ENCODE measurements at places on chromosomes 7 and 10. TPM values are rescaled to one million over a fixed set of nuclear protein-coding genes. Genes with fewer than 3 reads are reported as not detected.

The AKR1C8 gene
- total RNA-seq: not detected

The VSTM2A gene
- not detected for total RNA-seq

The JCAD gene
- 1.8 TPM for total RNA-seq

The ZPBP gene
- not detected for total RNA-seq

The SPDYE11 gene
- total RNA-seq: not detected

The MRPS24 gene
- total RNA-seq: 270 TPM

The IL6 gene
- total RNA-seq: 1.0 TPM

The DLX5 gene
- total RNA-seq: not detected

The CYP2W1 gene
- under 0.01 TPM for total RNA-seq

The FAM237B gene
- not detected for total RNA-seq

The KCNH2 gene
- total RNA-seq: 0.15 TPM

The HYAL4 gene
- not detected for total RNA-seq

The TFEC gene
- not detected for total RNA-seq

The TAS2R5 gene
- not detected for total RNA-seq

The CCL24 gene
- total RNA-seq: not detected

The PCLO gene
- total RNA-seq: 0.17 TPM

The FBXL13 gene
- 0.30 TPM for total RNA-seq

The LLCFC1 gene
- total RNA-seq: not detected

The PSD gene
- 0.67 TPM for total RNA-seq

The RNLS gene
- total RNA-seq: 13.1 TPM

The ADGRA1 gene
- total RNA-seq: not detected

The LIPM gene
- not detected for total RNA-seq

The C7orf57 gene
- not detected for total RNA-seq

The ZNF722 gene
- total RNA-seq: not detected

The ANKRD61 gene
- total RNA-seq: not detected

The SLC18A2 gene
- total RNA-seq: not detected

The CAMK1D gene
- 0.67 TPM for total RNA-seq

The TMEM213 gene
- not detected for total RNA-seq

The SPDYE5 gene
- total RNA-seq: not detected

The JMJD1C gene
- total RNA-seq: 24.1 TPM

The GIMAP2 gene
- 0.15 TPM for total RNA-seq

The NANOS1 gene
- 0.17 TPM for total RNA-seq

The SLC39A12 gene
- not detected for total RNA-seq

The ZNF800 gene
- total RNA-seq: 8.5 TPM

The ADAM12 gene
- total RNA-seq: 2.9 TPM

The STOX1 gene
- 0.15 TPM for total RNA-seq

The HGF gene
- total RNA-seq: 30.3 TPM

The CTAGE8 gene
- not detected for total RNA-seq

The PRPS1L1 gene
- not detected for total RNA-seq

The NPC1L1 gene
- not detected for total RNA-seq

The ASB4 gene
- total RNA-seq: not detected
